NCI-H69 (cell line): ENCODE measurements at places on chromosomes 1 and 21.

GRCh38 chr1:230376296-230376695, 49.8 kb downstream of the PGBD5 start:
- no peak for DNase-seq

GRCh38 chr1:101739146-101739545, 257.6 kb downstream of the OLFM3 start:
- DNase-seq, result no peak

DNA sequence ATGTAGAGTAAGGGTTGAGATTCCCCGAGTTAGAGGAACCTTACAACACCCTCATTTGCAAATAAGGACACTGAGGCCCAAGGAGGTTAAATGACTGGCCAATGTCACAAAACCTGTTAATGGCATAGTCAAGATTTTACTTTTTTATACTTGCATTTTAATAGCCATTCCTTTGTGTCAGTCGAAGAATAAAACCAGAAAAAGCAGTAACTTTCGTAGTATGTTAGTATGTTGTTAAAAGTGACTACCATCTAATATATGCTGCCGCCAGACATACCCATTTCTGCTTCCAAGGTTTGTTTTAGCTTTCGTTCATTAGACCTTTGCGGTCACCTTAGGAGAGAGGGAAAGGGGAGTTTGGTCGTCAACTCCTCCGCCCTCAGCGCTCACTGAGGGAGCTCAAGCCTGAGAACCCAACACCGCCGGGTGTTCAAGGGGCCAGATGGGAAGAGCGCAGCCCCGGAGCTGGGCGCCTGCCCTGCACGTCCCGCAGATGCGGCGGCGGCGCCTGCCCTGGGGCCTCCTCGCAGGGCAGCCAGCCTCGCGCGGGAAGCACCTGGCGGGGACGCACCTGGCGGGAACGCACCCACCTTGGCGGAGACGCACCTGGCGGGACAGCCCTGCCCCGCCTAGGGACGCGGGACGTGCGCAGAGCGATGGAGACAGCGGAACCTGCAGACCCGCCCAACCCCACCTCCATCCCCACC, 466 bp downstream of the VPS26C start:
- DNase-seq, result peak; percentile 95

DNA sequence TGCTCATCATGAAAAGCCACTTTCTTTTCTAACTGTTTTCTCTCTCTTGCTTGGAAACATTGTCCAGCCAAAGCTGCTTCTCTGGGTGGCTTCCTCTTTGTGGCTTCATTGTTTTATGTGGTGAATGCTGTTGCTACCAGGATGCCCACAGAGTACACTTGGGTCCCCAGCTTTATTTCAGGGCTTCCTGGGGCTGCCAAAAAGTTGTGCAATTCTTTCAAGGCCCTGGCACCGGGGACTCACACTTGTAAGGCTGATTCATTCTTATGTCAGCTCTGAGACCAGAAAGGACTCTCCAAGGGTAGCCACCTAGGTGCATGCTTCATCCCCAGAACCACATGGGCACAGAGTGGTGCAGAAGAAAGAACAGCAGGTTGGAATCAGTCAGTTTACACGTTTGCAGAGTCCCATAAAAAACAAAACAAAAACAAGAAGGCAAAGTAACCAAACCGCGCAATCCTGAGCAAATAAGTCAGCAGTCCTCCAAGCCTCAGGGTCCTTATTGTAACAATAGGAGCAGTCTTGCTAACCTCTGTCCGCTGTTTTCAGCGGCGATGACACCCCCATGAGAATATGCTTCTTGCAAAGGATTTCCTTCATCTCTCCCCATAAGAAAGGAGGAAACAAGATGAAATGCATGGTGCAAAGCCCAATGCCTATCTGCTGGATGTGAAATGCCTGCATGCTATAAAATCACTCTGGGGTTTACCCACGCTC, 89.9 kb upstream of the SSX2IP start:
- no peak for DNase-seq

- DNase-seq, result no peak
Observed at GRCh38 chr1:36284517-36284916, 21.7 kb upstream of the SH3D21 start.

DNA sequence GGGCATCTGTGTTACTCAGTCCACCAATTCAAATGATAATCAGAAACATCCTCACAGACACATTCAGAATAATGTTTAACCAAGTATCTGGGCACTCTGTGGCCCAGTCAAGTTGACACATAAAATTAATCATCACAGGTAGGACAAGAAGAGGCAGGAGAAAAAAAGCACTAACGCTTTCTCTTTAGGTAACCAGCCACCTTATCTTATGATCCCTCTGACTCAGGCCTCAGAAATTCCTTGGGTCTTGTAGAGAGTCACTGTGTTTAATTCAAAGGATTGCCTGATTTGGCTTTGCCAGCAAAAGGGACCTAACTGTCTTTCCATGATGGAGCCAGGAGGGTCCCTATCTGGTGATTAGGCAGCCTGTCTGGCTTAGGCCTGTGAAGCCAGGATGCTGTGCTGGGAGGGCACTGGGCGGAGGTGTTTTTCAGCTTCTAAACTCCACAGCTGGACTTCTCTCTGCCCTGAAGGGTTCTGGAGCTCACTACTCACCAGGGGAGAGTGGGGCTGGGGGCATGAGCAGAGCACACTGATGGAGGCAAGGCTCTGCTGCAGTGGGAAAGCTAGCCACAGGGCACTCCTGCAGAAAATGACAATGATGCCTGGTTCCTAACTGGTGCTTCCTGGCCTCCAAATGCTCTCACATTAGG, 36.4 kb upstream of the STUM start:
- no peak for DNase-seq

DNA sequence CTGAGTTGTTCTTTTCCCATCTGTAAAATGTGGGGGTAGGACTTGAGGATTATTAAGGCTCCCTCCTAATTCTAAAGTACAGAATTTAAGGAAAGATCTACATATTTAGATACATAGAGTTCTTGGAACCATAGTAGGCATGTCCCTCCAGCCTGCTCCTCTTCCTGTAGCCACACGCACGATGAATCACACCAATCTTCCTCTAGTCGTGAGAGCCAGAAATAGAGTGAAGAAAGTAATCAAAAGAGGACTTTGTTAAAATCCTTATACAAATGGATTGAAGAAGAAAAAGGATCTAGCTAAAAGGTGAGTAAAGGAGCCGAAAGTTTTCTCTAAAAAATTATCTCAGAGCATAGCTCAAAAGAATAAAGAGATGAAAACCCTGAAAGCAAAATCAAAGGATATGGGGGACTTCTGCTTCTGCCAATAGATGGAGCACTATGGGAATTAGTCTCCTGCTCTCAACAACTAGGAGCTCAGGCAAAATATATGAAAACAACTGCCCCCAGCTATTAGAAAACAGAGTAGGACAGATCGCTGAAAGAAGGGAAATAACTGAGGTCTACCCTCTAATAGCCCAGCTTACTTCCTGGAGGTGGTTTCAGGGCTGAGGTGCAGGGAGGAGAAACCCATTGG, 8.5 kb downstream of the C1orf141 start:
- DNase-seq, result no peak

GRCh38 chr1:187261637-187262036, 432.9 kb downstream of the PLA2G4A start:
- peak; percentile 99 for DNase-seq

DNA sequence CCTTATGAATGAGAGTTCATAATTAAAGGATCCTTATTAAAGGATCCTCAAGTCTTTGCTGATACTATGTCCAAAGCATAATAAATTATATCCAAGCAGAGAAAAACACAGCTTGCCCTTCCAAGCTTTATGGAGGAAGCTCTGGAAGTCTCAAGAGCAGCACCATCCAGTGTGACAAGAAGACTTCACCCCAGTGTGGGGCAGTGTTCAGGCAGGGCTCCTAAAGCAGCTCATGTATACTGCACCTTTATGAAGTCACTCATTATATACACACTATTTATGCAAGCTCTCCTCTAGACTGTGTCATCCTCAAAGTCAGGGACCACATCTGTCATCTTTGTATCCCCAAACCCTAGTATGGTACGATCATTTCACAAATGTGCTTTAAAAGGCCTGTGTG, 11.9 kb upstream of the CCN1 start:
- no peak for DNase-seq

DNA sequence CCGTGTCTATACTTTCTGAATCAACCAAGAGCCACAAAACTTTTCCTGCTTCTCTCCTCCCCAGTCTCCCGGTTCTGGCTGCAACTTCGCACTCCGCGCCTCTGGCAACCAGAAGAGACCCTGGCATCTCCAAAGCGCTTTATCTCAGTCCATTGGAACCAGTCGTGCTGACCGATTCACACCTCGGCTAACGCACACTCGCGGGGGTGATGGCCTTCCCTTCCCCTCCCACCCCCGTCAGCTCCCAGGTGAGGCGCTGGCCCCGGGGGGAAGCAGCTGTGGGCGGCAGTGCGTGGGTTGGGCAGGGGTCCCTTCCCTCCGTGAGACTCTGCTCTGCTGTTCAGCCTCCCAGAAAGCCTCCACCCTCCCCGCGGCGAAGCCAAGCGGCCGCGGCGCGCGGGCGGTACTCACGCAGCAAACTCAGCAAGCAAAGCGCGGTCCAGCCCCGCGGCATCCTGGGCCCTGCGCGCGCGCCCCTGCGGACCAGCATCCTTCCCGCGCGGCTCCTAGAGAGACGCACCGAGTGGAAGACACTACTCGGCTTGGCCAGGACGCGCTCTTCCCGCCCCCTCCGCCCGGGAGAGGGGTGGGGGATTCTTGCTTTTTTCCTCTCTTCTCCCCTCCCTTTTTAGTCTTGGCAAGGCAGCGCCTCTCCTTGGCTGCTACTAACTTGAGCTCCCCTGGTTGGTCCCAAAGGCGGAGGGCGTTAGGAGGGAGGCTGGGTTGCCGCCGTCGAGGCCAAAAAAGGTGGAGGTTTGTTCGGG, at the start of gene CD34:
TSS of gene CD34 (minus strand) at position 535 of the 764 bp plus-strand sequence. CDS start at position 490, 45 bp downstream.
- peak; percentile 33 for DNase-seq

GRCh38 chr1:185857442-185857841, 123.3 kb downstream of the HMCN1 start:
- peak; percentile 34 for DNase-seq

- DNase-seq, result no peak
Observed at GRCh38 chr1:224331326-224331725, 1.4 kb upstream of the NVL start.

- DNase-seq, result no peak
Observed at GRCh38 chr1:17544776-17545350, 5.4 kb downstream of the ARHGEF10L start.
